ENCODE measurements at places on chromosomes 3 and 15. TPM values are rescaled to one million over a fixed set of nuclear protein-coding genes. Genes with fewer than 3 reads are reported as not detected.

TRPC1 gene
- 31.1 TPM for total RNA-seq

EPHB3 gene
- total RNA-seq = 7.9 TPM

HOMER2 gene
- total RNA-seq = 31.4 TPM

GOLGA6D gene
- 0.22 TPM for total RNA-seq

TAGLN3 gene
- total RNA-seq = 480 TPM

Measured in dorsolateral prefrontal cortex (tissue), 122 donors.